ENCODE measurements at places on chromosomes 3 and 15. TPM values are rescaled to one million over a fixed set of nuclear protein-coding genes. Genes with fewer than 3 reads are reported as not detected.

Gene EFL1
- total RNA-seq, result 19.3 TPM

Gene KNL1
- 11.6 TPM for total RNA-seq

Gene TRPM1
- not detected for total RNA-seq

Gene UCN2
- total RNA-seq, result 4.2 TPM

Gene ARHGAP31
- 25.1 TPM for total RNA-seq

All from HFFc6 (cell line).